NCI-H524 (cell line): ENCODE measurements at places on chromosomes 12 and 14.
A peak's percentile ranks its signal among the peaks of the same experiment; 100 is the strongest.

DNA sequence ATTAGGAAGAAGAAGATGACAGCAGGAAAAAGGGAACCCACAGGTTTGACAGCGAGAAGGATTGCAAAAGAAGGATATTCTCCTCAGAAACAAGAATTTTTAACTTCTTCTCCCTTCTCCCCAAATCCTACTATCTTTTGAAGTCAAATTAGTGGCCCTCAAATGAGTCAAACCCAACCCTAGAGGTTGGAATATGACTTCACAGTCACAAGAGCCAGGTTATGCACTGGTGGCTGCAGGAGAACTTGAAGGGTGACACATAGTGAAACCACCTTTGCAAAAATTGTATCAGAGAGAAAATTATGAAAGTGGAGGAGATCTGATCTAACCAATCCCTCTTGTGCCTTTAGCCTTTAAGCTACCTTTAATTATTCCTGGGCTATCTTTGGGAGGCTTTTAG, 386.2 kb upstream of the CCDC196 start:
- no peak for DNase-seq

DNA sequence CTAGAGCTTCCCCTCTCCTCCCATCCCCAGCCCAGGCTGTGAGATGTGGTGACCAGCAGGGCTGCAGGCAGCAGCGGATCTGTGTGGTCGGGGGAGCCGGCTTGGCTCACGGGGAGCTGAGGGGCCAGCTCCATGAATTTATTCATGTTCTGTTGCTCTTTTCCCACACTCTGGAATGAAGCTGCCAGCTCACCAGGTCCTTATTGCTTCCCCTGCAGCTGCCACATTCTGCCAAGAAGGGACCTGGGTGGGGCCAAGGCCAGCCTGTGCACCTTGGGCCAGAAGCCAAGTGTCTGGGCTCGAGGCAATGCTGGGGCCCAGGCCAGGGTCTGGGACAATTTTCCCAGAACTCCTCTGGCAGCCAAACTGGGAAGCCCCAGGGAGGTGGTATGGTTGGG, 2.5 kb upstream of the C1QL4 start:
- DNase-seq, result peak; percentile 18

GRCh38 chr12:81617915-81618314, 141.2 kb downstream of the PPFIA2 start:
- DNase-seq, result peak; percentile 94

- DNase-seq, result no peak
These were observed 279.6 kb downstream of the NUAK1 start for GRCh38 chr12:105858981-105859710.

DNA sequence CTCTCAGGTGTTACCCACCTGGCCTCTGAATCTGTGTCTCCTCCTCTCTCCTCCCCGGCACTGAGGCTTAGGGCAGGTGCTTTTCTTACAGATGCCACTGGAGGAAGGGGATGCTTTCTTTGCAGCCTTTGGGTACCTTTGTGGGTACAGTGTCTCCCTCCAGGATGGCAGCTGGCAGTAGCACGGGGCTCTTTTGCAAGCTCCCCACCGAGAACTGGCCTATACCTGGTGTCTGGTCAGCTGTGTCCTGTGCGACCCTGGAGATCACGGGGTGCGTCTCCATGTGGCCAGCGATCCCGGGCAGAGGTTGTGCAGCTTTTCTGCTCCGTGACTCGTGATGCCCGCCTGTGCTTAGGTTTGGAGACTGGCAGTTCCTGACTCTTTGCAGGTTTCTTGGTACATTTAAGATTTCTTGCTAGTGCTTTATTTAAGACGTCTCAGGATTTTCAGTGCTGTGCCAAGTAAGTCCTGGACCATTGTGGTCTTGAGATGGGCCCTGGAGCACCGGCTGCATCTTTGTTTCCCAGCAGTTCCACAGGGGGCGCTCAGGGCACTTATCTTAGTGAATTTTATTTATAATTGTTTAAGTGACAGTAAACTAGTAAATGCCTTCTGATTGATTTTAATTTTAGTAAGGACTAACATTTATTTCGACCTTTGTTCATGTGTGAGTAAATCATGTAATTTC, 68.9 kb downstream of the DDX51 start:
- DNase-seq, result no peak

- DNase-seq, result no peak
These were observed 51.8 kb upstream of the ESRRB start for GRCh38 chr14:76324133-76324532.

DNA sequence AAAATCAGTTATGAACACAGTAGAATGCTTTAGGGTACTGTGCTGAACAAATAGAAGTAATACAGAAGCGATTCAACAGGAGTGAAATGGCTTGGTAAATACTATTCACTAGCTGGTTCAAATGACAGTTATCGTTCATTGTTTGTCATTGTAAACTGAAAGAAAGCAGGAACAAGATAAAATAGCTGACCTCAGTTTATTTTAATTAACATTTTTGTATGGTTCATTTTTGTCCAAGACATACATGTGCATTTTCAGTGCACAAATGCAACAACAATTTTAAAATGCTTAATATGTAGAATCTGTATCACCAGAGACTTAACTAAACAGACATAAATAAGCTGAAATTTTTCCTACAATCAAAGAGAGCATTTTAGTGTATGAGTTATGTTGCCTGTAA, 49.9 kb downstream of the ALX1 start:
- DNase-seq, result no peak

- no peak for DNase-seq
These were observed 33.7 kb upstream of the GLIPR1 start for GRCh38 chr12:75446857-75447256.

GRCh38 chr12:99393763-99394162, 253.8 kb upstream of the GARIN6 start:
- no peak for DNase-seq

GRCh38 chr12:79637093-79637492, 53.7 kb downstream of the PAWR start:
- DNase-seq, result peak; percentile 14

GRCh38 chr14:77314043-77314442, 6.6 kb downstream of the POMT2 start:
- DNase-seq, result no peak

GRCh38 chr14:77322250-77322902, 1.5 kb downstream of the GSTZ1 start:
- DNase-seq, result peak; percentile 27

DNA sequence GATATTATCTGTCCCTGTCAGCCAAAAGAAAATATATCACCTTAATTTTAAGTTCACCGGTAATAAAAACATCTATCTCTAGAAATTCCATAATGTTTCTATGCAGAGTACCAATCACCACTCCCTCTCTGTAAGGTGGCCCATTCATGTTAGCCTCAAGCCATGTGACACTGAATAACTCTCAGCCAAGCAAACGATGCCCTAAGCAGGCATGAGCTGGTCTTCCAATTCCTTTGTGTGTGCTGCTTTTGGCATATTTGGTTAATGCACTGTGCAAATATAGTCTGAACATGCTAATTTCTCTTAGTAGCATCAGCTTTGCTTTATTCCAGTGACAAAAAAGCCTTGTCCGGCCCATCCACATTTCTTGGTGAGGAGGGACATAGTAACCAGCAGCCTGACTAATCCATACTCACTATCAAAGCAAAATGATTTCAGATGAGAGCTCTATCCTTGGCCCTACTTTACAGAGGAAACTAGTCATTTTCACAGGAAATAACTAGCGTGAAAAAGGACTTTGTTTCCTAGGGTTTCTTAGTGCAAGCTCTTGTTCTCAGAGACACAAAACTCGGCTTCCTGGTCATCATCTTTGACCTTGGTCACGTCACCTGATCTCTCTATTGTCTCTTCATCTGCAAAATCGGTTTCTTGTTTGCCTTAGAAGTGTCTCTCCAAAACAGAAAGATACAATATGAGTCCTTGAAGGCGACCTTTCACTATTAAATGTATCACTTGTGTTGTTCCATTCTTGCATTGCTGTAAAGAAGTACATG, 59.2 kb upstream of the RTRAF start:
- no peak for DNase-seq

- peak; percentile 51 for DNase-seq
These were observed 596 bp downstream of the DLST start for GRCh38 chr14:74882103-74882920.

GRCh38 chr12:93676408-93677194, 574 bp upstream of the CRADD start:
- DNase-seq, result peak; percentile 30

- DNase-seq, result no peak
These were observed 3.2 kb downstream of the CRIP2 start for GRCh38 chr14:105477660-105478397.

GRCh38 chr12:60752589-60752988, 1156.8 kb downstream of the SLC16A7 start:
- DNase-seq, result no peak

DNA sequence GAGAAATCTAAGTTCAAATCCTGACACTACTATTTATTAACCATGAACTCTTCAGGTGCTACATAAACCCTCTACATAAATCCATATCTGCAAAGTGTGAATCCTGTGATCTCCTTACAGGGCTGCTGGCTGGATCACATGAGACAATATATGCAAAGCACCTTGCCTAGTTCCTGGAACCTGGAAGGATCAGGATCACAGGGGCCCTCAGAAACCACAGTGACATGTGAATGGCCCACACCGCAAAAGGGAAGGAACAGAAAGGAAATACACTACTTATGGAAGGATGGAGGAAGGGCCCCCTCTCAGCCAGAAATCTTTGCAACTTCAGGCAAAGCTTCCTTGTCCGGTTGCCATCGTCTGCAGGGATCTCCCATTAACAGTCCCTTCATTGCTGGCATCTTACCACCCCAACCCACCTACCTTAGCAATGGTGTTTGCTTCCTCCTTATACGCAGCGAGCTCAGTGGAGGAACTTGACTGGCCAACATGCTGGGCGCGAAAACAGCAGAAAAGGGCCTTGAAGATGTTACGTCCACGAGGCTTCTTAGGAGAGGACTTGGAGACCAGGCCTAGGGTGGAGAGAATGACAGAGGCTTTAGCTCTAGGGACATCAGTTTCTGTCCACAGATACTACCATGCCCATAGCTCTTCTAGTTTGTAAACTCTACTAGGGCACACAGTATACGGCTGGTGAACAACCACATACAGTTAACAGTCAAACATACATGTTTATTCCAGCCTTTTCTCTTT, 10.7 kb upstream of the AVIL start:
- DNase-seq, result no peak

- DNase-seq, result peak; percentile 19
These were observed 10.4 kb downstream of the ACTN1 start for GRCh38 chr14:68968721-68969120.

- DNase-seq, result no peak
These were observed 9.7 kb downstream of the SCARB1 start for GRCh38 chr12:124853781-124854636.

DNA sequence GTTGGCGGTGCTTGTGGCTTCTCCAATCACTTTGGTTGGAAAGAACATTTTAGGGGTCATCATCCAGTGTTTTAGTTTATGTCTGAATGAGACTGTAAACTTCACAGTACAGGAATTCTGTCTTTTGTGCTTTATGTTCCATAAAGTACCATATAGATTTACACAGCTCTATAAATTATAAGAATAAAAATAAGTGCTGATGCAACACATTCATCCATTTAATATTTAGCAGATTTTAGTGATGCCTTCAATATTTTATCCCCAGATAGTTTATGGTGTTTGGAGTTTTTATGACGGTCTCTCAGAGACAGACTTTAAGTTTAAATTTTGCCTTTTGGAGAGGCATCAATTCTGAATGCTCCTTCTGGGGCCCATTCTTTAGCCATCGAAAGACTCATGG, 385.2 kb downstream of the ATP23 start:
- DNase-seq, result no peak

GRCh38 chr14:64947710-64948611, 5.4 kb upstream of the GPX2 start:
- DNase-seq, result no peak

- DNase-seq, result no peak
These were observed 1.8 kb upstream of the CCDC88C start for GRCh38 chr14:91419451-91419850.

GRCh38 chr12:113912760-113913329, 53.3 kb downstream of the RBM19 start:
- DNase-seq, result peak; percentile 43

DNA sequence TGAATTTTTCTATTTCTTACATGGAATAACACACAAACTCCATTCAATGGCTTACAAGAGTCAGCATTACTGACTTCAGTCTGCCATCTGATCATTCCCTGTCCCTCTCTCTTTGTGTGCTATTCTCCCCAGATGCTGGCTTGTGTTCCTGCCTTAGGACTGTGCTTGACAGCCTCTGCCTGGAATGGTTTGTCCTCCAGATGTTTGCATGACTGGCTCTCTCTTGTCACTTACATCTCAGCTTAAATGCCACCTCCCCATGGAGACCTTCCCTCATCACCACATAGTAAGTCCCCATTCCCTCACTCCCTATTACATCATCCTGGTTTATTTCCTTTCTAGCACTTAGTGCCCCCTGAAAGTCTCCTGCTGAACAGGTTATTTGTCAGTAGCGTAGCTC, 181.6 kb downstream of the KTN1 start:
- DNase-seq, result no peak

DNA sequence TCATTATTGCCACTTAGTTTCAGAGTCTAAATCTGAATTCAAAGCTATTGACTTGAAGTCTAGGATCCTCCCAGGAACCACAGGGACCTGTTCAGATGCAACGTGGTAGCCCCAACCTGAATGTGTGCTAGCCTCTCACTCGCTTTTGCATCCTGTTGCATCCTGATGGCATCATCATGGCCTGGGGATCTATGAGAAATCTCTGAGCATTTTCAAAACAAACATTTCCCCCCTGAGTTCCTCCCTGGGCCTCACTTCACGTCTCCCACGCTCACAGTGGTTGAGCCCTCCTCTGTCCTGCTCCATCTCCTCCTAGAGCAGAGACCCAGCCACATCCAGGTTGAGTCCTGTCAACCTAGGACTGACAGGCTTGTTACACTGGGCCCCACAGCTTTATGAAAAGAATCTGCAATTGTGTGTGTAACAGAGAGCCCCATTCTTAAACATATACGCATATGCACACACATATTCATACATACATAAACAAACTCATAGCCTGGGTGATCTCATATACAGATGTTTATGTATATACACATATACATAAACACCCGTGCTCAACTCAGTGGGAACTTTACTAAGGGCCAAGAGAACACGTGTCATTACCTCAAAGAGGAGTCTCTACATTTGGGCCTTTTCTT, 5.4 kb upstream of the KRT72 start:
- no peak for DNase-seq

- DNase-seq, result no peak
These were observed 33.4 kb downstream of the CHST11 start for GRCh38 chr12:104490186-104490585.
